ENCODE measurements at places on chromosomes 12 and 14.

DNA sequence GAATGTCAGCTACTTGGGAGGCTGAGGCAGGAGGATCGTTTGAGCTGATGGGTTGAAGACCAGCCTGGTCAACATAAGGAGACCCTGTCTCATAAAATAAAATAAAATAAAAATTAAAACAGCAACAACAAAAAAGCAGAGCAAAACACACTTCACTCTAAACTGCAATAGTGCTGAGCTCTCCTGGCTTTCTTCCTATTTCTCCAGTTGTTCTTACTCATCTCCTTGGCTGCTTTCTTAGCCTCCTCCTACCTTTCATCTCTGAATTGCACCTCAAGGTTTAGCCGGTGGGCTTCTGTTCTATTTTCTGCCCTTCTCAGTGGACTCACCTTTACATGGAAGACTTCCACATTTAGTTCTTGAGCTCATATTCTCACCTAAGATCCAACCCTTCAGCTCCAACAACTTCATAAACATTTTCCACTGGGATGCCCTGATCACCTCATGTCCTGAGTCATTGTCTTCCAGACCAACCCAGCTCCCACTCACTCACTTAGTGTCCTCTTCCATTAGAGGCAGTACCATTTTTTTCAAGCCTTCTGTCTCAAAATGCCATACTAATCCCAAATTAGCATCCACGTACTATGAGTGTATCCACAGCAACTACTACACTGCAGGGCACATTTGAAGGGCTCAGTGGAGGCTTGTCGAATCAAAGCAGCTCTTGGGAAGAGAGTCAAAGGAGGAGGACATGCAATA lies 41.2 kb upstream of the TMED10 start:
- peak; percentile 74 for DNase-seq

DNA sequence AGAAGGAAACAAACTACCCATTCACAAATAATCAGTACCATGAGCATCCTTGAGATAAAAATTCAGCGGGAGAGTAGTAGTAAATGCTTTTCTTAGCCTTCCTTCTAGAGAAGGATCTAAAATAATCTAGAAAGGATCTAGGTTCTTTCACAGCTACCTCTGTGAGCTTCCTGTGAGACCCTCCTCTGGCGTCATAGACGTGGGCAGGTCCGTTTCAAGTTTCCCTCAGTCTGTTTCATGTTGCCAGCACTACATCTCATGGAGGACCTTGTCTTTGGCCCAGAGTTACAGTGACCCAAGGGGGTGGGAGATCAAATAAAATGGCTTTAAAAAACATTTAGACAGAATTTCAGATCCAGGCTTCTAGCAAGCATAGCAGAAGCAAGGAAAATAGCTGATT lies 13.6 kb downstream of the DAAM1 start:
- no peak for DNase-seq

DNA sequence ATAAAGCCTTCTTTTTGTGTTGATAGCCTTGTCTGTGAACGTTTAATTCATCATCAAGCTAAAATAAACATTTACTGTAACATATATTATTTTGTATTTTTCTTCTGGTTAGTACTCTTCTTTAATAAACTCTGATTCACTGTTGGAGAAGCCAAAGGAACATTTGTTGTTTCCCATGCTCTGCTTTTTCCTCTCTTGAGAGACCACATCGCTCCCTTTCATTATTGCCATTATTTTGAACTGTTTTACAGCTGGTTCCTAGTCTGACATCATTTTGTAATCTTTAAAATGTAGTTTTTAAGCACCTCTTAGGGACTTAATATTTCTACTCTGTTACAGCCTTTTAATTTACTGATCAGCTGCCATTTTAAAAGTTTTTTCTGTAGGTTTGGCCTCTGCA lies 301.8 kb downstream of the NPAS3 start:
- DNase-seq = no peak

- no peak for DNase-seq
Observed at GRCh38 chr14:77125281-77125801, 16.2 kb downstream of the ZDHHC22 start.

All from GM23248 (cell line).